Central memory CD4-positive, alpha-beta T cell (primary cell): ENCODE measurements at places on chromosomes 5 and 9.

GRCh38 chr9:80091526-80091925 is 519.8 kb downstream of the TLE4 start:
- no peak for DNase-seq

GRCh38 chr9:16964228-16964627 is 93.8 kb upstream of the BNC2 start:
- DNase-seq, result no peak

GRCh38 chr5:16992006-16992405 is 55.9 kb upstream of the MYO10 start:
- no peak for DNase-seq

DNA sequence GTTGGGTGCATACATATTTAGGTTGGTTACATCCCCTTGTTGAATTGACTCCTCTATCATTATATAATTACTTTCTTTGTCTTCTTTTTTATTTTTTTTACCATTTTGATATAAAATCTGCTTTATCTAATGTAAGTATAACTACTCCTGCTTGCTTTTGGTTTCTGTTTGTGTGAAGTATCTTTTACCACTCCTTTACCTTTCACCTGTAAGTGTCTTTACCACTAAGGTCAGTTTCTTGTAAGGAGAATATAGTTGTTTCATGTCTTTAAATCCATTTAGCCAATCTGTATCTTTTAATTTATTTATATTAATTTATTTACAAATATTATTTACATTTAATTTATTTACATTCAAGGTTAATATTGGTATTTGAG is 33.0 kb downstream of the INSL4 start:
- no peak for DNase-seq

- DNase-seq, result no peak
Measured at GRCh38 chr5:31809050-31809870, 170.3 kb downstream of the PDZD2 start.

GRCh38 chr9:107043886-107044285 is 180.9 kb downstream of the ZNF462 start:
- no peak for DNase-seq

DNA sequence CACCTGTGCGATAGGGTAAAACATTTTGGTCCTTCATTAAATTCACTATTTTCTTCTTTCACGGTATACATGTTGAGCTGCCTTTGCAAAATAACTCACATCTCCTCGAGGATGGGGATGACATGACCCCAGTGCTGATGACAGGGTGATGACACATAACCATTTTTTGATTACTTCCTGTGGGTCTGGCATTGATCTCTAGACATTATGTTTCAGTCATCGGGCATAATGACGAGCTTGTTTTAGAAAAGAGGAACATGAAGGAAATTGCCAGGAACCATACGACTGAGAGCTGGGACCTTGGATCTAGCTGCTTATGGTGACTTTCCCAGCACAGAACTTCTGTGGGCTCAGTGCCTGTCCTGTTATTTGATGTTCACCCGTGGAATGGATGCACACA is 25.2 kb downstream of the COL5A1 start:
- DNase-seq, result no peak

DNA sequence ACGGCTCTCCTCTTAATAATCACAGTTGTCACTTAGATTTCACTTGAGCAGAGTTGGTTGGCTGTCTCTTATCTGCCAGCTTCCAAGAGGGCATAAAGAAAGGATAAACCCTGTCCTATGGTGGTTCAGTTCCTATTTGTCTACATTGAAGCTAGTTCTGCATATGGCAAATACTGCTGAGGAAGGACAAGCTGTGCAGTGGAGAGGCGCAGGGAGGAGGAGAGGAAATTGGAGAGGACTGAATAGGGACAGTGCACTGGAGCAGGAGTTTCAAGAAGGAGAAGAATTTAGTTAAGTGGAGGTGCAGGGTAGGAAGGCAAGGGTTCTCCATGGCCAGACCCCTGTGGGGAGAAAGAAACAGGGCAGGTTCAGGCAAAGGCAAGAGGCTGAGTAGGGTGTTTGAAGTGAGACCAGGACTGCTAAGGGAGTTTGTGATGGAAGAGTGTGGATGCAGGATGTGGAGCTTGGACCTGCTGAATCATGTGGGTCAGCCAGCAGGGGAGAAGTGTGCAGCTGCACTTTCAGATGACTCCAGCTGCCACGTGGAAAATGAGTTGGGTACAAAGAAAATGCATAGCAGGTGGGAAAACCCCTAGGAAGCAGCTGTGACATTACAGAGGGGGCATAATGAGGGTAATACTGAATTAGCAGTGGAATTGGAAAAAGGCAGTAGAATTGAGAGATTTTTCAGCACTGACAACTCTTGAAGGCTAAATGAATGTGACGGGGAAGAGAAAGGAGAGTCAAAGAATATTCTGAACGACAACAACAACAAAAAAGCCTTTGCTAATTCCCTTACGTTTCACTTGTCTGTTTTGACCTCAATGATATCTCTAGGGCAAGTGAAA is 66.8 kb downstream of the MAMDC2 start:
- no peak for DNase-seq

DNA sequence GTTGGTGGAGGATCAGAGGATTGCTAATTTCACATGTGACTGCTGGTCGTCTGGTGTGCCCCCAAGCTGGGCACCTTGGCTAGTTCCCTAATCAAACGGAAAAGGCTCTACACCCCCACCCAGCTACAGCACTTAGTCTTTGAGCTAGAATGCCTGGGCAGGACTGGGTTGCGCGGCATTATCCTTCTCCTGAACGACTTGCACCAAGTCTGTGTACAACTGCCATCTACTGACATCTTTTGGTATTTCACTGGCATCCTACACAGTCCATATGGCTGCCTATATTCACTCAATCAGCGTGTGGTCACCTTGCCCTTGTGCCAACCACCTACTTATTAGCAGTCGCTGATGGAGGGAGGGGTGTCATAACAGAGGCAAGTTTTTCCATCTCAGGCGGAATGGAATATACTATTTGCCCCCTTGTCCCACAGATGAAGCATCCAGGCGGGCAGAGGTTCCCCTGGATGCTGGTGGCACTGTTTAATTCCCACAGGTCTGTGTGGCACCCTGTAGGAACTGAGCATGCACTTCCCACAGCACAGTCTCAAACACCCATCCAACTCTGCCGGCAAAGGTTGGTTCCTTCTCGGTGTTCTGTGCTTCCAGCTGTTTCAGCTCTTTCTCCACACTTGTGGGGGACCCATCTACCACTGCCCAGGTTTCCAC is 150.1 kb downstream of the OSTF1 start:
- peak; percentile 46 for DNase-seq

DNA sequence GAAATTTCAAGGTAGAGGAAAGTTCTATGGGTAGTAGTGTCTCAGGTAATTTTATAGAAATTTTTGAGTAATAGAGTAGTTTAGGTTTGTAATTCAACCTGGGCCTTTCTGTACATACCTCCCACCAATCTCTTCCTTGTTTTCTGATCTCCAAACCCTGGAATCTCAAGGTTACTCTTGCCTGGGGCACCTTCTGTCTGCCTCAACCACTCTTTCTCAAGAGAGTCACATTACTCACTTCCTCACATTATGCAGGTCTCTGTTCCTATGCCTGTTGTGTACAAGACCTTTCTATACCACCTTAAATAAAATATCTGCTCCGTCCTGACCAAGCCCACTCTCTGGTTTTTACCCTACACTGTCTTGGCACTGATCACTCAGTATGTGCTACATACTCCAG is 412.6 kb upstream of the CTNND2 start:
- DNase-seq, result no peak

DNA sequence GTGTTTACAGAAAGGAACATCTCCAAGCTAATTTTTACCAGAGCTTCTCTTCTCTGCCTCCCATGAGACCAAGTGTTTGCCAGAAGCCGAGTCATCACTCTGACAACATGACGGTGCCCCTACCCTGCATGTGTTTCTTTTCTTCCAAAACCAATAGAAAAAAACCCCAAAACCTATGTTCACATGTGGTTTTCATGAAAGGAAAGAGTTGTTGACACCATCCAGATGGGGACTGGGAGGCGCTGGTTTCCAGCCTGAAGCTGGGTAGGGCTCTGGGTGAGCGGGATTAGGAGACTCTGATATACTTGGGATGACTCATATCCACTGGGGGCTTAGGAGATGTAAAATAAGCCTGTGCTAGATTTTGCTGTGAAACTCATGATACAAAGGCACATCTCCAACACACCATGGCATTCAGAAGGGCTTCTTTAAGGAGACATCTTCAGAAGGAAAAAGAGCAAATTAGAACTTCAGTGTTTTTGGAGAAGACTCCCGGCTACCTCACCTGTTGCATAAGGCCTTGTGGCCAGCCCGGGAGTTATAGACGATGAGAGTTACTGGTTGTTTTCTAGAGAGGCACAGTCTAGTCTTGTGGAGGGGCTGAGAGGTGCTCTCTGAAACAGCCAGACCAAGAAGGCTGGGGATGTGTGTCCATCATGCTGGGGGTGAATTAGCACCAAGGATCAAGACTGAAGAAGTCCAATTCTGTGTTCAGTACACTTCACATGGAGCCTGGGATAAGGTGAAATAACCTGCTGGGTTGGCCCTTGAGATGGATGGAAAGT is 108.9 kb upstream of the LHFPL2 start:
- DNase-seq, result no peak
